ENCODE measurements at places on chromosomes 6 and 20.

DNA sequence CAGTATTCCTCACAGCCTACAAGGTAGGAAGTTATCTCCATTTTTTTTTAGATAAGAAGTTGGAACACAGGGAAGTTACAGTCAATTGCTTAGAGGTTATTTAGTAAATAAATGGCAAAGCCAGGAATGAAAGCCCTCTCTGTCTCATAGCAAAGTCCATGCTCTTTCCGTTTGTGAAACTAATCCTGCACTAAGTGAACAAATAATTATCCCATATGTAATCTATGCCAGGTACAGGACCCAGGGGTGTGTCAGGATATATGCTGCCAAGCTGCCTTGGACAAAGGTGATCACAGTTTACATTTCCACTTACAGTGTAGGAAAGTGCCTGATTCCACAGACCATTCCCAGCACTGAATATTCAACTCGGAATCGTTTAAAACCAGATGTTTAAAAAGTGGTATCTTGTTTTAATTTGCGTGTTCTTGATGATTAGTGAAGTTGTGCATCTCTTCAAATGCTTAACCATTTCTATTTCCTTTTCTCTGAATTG is 13.6 kb upstream of the GMDS start:
- DNase-seq: no peak

DNA sequence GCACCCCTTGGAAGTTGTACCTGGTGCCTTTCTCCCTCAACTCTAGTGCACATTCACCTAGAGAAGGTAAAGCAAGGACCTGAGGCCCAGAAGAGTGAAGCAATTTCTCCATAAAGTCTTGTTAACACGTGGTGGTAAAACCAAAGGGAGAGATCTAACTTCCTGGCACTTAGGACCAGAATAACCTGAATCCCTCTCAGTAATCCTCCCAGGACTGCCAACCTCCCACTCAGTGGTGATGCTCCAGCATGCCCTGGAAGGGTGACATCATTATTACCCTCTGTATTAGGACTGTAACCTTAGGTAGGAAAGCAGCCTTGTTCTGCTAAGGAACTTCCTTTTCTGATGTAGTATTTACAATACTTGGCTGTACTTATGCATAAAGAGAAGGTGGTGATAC is 330.6 kb upstream of the MARCKS start:
- no peak for DNase-seq

- DNase-seq: no peak
Measured at GRCh38 chr6:72832271-72832670, 210.4 kb downstream of the KCNQ5 start.

GRCh38 chr6:152695372-152696045 is 2.2 kb upstream of the MYCT1 start:
- DNase-seq: no peak

DNA sequence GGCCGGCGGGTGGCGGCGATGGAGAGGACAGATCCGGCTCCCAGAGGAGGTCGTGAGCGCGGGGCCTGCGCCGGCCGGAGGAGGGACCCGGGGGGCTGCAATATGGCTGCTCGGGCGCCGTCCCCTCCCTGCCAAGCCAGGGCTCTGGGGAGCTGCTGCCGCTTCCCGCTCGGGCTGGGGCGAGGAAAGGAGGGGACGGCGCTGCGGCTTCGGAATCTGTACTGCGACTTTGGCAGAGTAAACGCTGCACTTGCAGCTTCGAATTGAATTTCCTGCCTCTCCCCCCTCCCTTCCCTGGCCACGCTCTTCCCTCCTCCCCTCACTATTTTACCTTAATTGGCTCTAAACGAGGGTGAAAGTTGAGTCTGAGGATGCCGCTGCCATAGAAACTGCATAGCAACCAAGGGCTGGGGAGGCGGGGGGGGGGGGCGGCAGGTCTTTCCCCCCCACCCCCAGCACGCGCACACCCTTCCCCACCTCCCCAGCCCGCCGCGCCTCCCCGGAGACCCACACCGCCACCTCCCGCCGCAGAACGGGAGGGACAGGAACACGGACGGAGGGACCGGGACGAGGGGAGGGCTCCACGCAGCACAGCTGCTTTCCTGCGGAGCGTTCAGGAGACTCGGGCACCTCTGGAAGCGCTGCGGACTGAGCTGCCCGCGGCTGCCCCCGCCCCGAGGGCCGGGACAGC is 93.9 kb downstream of the RNASET2 start:
- peak; percentile 66 for DNase-seq

DNA sequence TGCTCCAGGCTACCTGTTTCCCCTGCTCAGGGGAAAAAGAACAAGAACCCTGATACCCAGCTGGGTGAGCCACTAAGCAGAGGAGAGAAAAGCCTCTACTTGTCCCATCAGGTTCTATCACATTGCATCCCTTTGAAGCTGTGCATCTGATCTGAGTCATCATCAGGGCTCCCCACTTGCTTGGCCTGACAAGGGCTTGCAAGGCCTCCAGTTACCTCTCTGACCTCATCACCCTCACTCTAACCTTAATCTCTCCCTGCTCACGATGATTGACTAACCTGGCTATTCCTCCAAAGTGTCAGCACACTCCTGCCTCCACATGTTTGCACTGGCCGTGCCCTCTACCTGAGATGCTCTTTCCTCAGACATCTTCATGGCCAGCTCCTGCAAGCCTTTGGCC is 309.5 kb upstream of the CHD6 start:
- DNase-seq: no peak

DNA sequence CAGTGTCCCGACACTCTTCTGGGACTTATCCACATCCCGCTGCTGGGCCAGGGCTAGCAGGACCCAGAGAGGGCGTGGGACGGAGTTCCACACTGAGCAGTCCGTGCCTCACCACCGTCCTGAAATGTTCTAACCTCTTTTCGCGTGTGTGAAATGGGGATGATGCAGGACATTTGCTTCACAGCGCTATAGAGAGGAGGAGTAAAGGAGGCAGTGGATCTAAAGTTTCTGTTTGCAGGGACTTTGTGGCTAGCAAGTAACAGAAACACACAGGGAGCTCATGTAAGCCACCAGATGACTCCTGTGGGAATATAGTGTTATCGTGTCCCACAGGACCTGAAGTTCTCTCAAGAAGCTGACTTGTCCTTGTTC is 634 bp downstream of the ITPA start:
- no peak for DNase-seq

- no peak for DNase-seq
Measured at GRCh38 chr6:108115598-108116058, 41.1 kb upstream of the OSTM1 start.

DNA sequence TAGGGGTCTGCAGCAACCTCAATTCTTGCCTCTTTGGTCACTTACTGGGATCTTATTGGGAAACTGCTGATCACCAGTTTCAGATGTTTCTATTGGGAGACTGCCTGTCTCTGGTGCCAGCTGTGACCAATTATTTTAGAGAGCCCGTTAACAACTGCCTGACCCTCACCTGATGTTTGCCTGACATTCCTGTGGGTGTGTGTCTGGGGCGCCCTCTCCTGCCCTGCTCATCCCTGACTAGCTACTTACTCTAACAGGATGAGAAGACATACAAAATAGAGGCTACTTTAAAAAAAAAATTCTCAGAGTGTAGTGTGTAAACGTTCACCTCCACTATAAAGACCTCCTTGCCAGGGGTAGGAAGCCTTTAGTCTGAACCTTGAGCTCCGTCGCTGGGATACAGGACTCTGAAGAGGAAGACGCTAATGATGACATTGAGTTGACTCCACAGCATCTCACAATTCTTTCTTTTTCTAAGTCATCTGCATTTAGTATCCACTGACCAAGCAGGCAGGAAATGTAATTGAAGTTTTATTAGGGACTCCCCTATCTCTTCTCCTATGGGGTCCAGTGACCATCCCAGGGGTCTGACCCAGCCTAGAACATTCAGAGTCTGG is 54.6 kb upstream of the DDR1 start:
- DNase-seq: no peak

DNA sequence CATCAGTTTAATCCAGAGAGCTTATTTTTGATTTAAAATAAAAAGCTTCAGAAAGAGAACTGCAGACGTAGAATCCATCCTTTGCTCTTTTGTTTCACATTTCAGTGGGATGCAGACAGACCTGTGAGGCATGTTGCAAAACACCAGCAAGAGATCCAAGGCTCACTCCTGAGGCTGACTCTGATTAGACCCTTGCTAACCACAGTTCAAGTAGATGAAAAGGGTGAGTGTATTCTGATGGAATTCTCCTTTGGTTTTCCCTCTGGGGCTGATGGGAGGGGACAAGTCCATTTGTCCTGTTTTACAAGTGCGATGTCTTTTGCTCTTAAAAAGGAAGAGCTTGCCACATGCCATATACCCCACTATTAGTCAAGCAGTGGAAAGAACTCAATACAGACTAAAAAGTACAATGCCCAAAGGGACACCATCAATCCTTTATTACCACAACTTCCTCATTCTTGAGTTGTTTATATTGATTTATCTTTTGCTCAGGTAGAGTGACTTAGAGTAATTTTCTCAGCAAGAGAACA is 772.7 kb downstream of the MAFB start:
- no peak for DNase-seq

- no peak for DNase-seq
Measured at GRCh38 chr6:12602342-12602741, 114.2 kb upstream of the PHACTR1 start.

DNA sequence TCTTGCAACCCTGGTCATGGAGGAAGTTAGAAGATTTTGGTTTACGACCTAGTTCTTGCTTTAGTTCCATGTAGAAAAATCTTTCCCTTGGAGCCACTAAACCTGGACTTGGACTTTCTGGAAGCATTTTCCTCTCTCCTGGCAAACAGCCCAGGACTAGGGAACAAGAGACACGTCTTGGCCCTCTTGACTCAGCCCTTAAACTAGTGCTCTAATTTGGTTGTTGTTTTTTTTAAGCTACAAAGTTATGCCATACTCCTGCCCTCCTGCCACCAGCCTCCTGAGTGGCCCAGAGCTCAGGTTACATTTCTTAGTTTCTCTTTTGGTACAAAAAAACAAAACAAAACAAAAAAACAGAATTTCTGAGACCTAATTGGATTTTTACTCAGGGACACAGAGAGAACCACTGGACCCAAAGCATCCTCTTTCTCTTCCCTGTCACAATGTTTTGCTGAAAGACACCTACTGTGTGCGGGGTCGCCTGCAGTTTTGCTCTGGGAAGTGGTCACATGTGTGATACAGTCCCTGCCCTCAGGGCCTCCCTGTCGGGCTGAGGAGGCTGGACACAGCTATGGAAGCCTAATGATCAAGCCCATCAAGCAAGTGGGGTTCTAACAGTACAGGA is 32.3 kb upstream of the SCUBE3 start:
- DNase-seq: no peak

GRCh38 chr20:19784511-19785172 is 26.6 kb downstream of the RIN2 start:
- no peak for DNase-seq

GRCh38 chr6:36306375-36306774 is 30.3 kb downstream of the BNIP5 start:
- DNase-seq: no peak

DNA sequence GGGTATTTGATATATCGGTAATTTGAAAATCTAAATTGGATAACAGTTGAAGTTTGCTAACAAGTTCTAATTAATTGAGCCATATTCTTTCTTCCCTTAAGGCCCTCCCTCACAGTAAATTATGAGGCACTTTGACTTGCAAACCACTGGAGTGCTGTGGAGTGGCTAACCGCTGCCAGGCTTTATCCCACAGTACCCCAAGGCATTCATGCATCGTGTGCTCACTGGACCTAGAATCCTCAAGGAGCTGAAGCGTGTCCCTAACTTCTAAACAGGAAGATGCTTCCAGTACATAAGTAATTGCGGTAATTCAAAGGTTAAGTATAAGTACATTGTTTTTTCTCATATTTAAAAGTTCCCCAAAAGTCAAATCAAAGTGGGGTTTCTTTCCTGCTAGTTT is 499.9 kb downstream of the TFAP2A start:
- DNase-seq: no peak

DNA sequence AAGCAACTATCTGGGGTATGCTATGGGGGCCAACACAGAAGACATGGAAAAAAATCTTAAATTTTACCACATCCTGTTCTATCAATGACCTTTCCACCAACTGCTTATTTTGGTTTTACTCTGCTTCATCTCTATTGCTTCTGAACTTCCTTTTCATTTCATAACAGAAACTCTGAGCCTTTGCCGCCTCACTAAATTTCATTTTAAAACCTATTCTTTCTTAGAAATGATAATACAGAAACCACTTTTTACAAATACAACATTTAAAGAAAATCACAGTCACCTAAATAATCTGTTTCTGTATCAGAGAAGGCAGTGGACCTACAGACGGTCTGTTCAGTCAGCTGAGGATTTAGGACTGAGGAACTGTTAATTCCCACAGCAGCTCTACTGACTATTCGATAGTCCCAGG is 117.5 kb downstream of the KCNQ5 start:
- DNase-seq: no peak

GRCh38 chr6:83160167-83160566 is 32.9 kb downstream of the PGM3 start:
- no peak for DNase-seq

DNA sequence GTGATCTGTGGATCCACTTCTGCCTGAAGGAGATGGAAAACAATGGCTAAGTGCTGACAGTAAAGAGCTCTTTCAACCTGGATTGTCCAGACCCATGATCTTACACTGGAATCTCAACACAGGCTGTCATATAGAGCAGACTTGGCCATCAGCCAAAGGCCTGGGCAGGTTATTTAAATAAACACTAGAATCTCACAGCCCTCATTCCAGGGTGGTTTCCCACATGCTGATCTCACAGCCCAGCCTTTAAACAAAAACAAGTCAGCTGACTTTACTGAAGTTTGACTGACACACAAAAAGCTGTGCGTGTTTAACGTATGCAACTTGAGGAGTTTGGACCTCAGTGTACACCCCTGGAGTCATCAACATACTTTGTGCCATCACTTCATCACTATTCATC is 28.4 kb downstream of the SYNDIG1 start:
- no peak for DNase-seq

- no peak for DNase-seq
Measured at GRCh38 chr6:79193971-79194370, 40.5 kb downstream of the HMGN3 start.

DNA sequence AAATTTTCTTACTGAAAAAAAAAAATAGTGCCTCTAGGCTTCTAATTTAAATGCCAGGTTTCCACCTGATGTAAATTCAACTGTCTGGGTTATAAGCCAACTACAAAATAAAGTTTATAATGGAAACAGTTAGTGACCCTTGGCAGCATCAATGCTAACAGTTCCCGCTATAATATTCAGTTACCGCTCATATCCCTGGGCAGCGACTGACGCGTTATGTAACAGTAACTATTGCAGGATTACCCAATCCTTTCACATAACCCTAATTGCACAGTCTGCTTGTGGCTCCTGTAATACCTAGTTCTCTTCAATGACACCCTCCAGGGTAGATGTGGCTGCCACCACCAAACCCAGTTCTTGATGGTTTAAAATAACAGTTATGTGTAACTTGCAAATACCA is 208.6 kb downstream of the MOXD1 start:
- DNase-seq: no peak

- no peak for DNase-seq
Measured at GRCh38 chr6:36642913-36643817, 35.3 kb upstream of the CDKN1A start.

GRCh38 chr6:169158691-169159090 is 95.0 kb downstream of the THBS2 start:
- no peak for DNase-seq

GRCh38 chr6:47161176-47161687 is 119.1 kb upstream of the ADGRF1 start:
- no peak for DNase-seq
